ENCODE measurements at places on chromosomes 5 and 9. TPM values are rescaled to one million over a fixed set of nuclear protein-coding genes. Genes with fewer than 3 reads are reported as not detected.

The RASEF gene
- total RNA-seq, result 10.9 TPM

The TMEM174 gene
- not detected for total RNA-seq

The SAPCD2 gene
- total RNA-seq, result 0.84 TPM

The MGAT1 gene
- total RNA-seq, result 216 TPM

The SPATA31C1 gene
- not detected for total RNA-seq

The PRDM9 gene
- total RNA-seq, result not detected

The SOX30 gene
- total RNA-seq, result 0.12 TPM

The SLC25A2 gene
- total RNA-seq, result 0.64 TPM

The ANKRD20A1 gene
- 1.5 TPM for total RNA-seq

The MAP1B gene
- total RNA-seq, result 20.5 TPM

The RNF180 gene
- total RNA-seq, result 14.0 TPM

The SPINK4 gene
- not detected for total RNA-seq

The CBY3 gene
- not detected for total RNA-seq

The PPP2R2B gene
- 1.2 TPM for total RNA-seq

The MSMP gene
- total RNA-seq, result not detected

Data from upper lobe of right lung (tissue), 1 donor.